NCI-H1436 treated with DMSO at 0.1 percent for 48 hours (cell line): ENCODE measurements at places on chromosomes 13 and 19.

DNA sequence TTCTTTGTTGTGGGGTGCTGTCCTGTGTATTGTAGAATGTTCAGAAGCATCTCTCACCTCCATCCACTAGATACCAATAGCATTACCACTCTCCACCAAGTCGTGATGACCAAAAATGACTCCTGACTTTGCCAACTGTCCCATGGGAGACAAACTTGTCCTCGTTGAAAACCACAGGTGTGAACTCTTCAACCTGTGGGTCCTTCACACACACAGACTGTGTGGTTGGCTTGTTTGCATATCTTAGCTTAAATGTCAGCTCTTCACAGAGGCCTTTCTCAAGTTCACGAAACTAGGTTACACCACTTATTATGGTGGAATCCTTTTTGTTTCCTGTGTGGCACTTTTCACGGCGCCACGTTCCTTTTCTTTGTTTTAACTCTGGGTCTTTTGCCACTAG lies 6.8 kb downstream of the GPC5 start:
- DNase-seq: no peak

GRCh38 chr19:7068599-7068998 lies 904 bp upstream of the ZNF557 start:
- no peak for DNase-seq

- no peak for DNase-seq
Measured at GRCh38 chr13:67341406-67341805, 111.3 kb upstream of the PCDH9 start.

DNA sequence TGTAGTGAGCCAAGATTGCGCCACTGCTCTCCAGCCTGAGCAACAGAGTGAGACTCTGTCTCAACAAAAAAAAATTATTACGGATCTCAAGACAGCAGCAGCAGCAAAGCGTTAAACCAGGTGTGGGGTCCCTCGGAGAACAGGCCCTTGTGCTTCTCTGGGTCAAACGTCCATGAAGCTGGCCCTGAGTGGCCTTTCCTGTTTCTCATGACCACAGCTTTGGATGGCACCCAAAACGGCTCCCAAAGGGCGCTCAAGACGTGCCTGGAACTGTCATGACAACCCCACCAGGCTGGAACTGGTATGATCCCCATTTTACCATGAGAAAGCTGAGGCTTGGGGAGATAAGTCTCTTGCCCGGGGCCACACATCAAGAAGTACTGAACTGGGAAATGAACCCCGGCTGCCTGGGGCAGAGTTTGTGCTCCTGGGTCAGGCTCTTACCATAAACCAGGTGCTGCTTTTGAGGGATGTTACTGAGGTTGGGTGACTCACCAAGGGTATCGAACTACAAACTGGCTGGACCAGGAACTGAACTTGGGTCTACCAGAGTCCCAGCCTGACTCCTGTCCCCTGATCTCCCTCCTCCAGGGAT lies 11.6 kb upstream of the SAMD1 start:
- DNase-seq: no peak

DNA sequence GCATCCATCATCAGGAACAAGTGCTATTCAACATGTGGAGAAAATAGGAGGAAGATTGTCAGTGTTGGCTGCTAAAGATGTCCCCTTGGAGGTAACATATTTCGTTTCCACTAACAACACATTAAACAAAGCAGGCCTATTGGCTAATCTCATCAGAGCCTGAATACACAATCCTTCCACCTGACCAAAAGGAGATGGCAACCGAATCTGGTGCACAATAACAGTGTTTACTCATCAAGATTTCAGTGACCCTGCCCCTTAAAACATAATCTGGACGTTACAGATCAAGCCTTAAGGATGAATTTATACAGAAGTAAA lies 582.5 kb downstream of the EFNB2 start:
- no peak for DNase-seq

DNA sequence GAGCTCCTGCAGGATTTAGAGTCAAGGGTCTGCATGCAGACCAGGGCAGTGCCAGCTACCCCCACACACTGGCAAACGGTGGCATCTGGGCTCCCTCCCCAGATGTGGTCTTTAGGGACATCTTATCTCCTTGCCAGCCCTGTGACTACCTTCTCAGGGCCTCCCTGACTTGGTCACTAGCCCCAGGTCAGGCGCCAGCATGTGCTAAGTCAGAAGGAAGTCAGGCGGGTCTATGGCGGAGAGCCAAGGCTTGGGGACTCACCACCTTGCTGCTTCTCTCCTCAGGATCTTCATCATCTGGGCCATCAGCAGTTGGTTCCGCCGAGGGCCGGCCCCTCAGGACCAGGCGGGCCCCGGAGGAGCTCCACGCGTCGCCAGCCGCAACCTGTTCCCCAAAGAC lies 17.6 kb downstream of the CLPTM1 start:
- DNase-seq: no peak

- DNase-seq: peak; percentile 66
Measured at GRCh38 chr19:51020988-51021651, 1.6 kb upstream of the KLK10 start.

DNA sequence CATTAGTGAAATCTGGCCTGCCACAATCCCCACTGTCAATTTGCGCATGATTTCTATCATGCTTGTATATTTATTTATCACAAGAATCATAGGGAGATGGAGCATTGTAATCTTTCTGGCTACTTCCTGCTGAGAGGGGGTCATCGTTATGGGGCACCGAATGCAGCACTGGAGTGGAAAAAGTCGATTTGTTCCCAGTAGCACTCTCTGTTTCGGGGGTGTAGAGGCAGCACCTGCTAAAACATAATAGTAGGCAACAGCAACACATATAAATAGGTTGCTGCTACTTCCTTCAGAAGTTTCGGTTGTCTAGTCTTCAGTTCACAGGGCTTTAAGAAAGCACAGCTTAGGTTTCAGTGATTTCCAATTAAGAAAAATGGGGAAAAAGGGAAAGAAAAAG lies 23.4 kb upstream of the CEACAM21 start:
- no peak for DNase-seq

- no peak for DNase-seq
Measured at GRCh38 chr13:112434937-112435523, 58.9 kb downstream of the SPACA7 start.

GRCh38 chr19:2771786-2772674 lies 11.0 kb downstream of the SGTA start:
- no peak for DNase-seq

DNA sequence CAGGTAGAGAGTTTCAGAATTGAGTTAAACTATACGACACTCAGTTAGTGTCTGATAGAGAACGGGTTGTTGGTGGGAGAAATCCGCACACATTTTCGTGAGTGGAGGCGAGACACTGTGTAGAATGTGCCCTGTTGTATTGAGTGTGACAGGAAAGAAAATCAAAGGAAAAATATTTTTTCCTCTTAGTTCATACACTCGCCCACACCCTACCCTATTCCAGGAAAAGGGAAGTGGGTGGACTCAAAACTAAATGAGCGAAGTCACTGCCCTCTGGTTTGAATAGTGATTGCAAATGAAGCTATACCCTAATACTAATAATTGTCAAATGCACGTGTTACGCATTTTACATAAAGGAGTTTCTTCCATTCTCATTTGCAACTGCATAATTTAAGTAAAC lies 2.0 kb downstream of the ZNF347 start:
- no peak for DNase-seq

- DNase-seq: no peak
Measured at GRCh38 chr19:51204321-51204720, 20.6 kb upstream of the CD33 start.
